Ascending aorta (tissue), 2 donors: ENCODE measurements at places on chromosomes 11 and 22. TPM values are rescaled to one million over a fixed set of nuclear protein-coding genes. Genes with fewer than 3 reads are reported as not detected.

DNA sequence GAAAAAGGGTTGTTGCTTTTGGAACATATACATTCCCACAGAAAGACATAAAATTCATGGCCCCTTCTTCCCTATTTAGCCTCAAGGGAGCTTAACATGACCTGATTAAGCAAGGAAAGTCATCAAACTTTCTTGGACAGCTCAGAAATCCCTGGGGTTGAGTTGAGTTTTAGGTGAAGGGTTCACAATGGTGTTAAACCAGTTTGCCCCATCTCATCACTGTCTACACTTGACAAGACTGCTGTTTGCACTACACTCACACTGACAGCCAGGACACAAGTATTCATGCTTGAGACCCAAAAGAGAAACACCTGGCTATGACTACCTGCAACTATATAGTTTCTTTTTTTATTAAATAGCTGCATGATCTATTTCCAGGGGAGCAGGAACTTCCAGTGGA, 209.8 kb upstream of the TMEM45B start:
- no peaks in the 10 kb centered on the region for H3K27me3 ChIP-seq
- no peaks in the 10 kb centered on the region for H3K4me1 ChIP-seq
- H3K4me3 ChIP-seq: no peak overlapping the region
- no peaks in the 10 kb centered on the region for H3K36me3 ChIP-seq

GRCh38 chr11:109851780-109852390, 241.3 kb upstream of the ZC3H12C start:
- H3K4me1 ChIP-seq: no peaks in the 10 kb centered on the region
- no peaks in the 10 kb centered on the region for H3K27me3 ChIP-seq
- no peaks in the 10 kb centered on the region for H3K36me3 ChIP-seq
- DNase-seq: no peak
- no peak overlapping the region for H3K4me3 ChIP-seq
- H3K27ac ChIP-seq: no peak overlapping the region

Gene MUC2
- 0.11 TPM for total RNA-seq

- no peak overlapping the region for H3K27ac ChIP-seq
- DNase-seq: no peak
- no peak overlapping the region for H3K4me3 ChIP-seq
- H3K27me3 ChIP-seq: no peaks in the 10 kb centered on the region
These were observed 39.9 kb upstream of the MYO18B start for GRCh38 chr22:25702040-25702439.

- no peaks in the 10 kb centered on the region for H3K4me1 ChIP-seq
- no peak overlapping the region for H3K4me3 ChIP-seq
- H3K36me3 ChIP-seq: peaks cover 11% of the 10 kb centered on the region
- no peak overlapping the region for H3K27ac ChIP-seq
- no peaks in the 10 kb centered on the region for H3K27me3 ChIP-seq
These were observed 16.3 kb downstream of the IFT27 start for GRCh38 chr22:36759481-36760159.

DNA sequence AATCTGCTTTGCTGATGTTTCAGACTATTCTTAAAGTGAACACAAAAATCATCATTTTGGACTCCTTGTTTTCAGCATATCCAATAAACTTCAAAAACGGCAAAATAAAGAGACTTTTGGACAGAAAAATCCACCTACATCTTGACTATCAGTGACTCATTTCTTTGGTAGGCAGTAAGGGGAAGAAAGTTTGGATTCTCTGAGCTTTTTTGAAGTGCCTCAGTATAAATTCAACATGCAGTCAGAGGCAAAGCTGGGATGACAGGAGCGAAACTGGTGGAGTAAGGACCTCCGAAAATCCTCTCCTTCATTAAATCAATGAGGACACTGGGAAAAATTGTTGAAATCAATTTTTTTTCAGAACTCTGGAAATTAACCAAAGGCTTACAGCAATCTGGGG, 29.7 kb downstream of the EFCAB6 start:
- no peaks in the 10 kb centered on the region for H3K27me3 ChIP-seq
- H3K36me3 ChIP-seq: no peaks in the 10 kb centered on the region
- H3K4me3 ChIP-seq: no peak overlapping the region
- no peaks in the 10 kb centered on the region for H3K4me1 ChIP-seq
- H3K27ac ChIP-seq: no peak overlapping the region
- no peak for DNase-seq

Gene P2RY6
- 8.8 TPM for total RNA-seq

DNA sequence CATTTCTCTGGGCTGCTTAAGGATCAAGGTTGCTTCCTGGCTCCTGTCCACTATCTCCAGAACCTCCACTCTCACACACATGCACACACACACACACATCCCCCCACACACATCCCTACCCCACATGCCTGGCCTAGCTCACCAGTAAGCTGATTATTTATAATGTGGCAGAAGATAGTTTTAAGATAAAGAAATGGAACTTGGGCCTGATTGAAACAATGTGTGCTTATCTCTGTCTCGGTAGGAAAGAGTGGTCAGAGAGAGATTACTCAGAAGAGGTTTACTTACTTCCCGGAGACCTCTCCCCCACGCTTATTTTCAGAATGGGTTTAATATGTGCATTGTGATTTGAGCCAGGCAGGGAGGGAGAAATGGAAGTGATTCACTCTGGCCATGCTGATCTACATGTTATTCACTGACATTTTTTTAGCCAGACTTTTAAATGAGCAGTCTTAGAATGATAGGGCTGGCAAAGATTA, 422.4 kb downstream of the TENM4 start:
- H3K36me3 ChIP-seq: no peaks in the 10 kb centered on the region
- H3K27me3 ChIP-seq: no peaks in the 10 kb centered on the region
- no peak overlapping the region for H3K4me3 ChIP-seq
- no peak overlapping the region for H3K27ac ChIP-seq

- DNase-seq: no peak
- peaks cover 40% of the 10 kb centered on the region for H3K4me1 ChIP-seq
- no peak overlapping the region for H3K4me3 ChIP-seq
- H3K36me3 ChIP-seq: no peaks in the 10 kb centered on the region
- no peaks in the 10 kb centered on the region for H3K27me3 ChIP-seq
These were observed 54.2 kb upstream of the CSNK2A3 start for GRCh38 chr11:11407065-11407762.

- H3K27ac ChIP-seq: no peak overlapping the region
- H3K36me3 ChIP-seq: peaks cover 84% of the 10 kb centered on the region
- DNase-seq: no peak
- no peak overlapping the region for H3K4me3 ChIP-seq
- H3K4me1 ChIP-seq: no peaks in the 10 kb centered on the region
These were observed 24.5 kb downstream of the ASCC2 start for GRCh38 chr22:29813563-29813962.

Gene ACER3
- 10.5 TPM for total RNA-seq

- DNase-seq: no peak
- no peak overlapping the region for H3K27ac ChIP-seq
- no peaks in the 10 kb centered on the region for H3K4me1 ChIP-seq
- no peaks in the 10 kb centered on the region for H3K27me3 ChIP-seq
- no peak overlapping the region for H3K4me3 ChIP-seq
- no peaks in the 10 kb centered on the region for H3K36me3 ChIP-seq
These were observed 137.3 kb upstream of the TENM4 start for GRCh38 chr11:79578116-79578515.

DNA sequence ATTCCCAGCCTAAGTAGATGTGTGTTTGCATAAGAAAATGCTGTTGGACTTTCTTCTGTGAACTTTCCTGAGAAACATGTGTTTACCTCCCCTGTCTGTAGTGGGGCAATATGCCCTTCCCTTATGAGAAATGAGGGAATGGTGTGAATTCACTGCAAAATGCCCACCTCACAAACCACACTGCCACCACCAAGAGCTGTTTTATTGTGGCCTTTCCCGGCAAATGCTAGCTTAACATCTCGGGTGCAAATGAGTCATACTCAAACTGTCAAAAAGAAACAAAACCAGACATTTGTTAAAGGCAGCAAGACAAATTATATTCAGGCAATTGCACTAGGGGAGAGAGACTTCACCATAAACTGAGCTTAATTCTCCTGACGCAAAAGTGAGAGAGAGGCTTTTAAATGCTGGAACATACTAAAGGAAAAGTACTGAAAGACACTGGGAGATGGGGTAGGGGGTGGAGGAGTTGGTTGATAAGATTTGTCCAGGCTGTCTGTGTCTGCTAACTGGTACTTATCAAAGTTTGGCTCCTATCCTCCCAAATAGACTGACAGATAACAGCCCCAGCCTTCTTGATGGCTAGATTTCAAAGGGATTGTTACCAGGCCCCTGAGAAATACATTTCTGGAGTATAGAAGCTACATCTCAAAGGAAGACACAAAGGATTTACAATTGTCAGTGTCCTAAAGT, 70.9 kb upstream of the OR5AK2 start:
- no peak overlapping the region for H3K4me3 ChIP-seq
- no peaks in the 10 kb centered on the region for H3K4me1 ChIP-seq
- H3K36me3 ChIP-seq: no peaks in the 10 kb centered on the region

DNA sequence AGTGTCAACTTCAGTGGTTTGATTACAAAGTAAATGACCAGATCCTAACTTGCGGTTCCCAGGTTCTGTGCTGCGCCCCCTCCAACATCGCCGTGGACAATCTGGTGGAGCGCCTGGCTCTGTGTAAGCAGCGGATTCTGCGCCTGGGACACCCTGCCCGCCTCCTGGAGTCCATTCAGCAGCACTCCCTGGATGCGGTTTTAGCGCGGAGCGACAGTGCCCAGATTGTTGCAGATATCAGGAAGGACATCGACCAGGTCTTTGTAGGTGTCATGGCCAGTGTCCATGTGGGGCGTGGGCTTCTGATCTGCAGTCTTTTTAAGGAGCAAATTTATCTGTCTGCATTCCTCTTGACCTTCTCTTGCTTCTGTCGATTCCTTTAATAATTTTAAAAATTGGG, 11.1 kb downstream of the IGHMBP2 start:
- peaks cover 97% of the 10 kb centered on the region for H3K36me3 ChIP-seq
- H3K27me3 ChIP-seq: no peaks in the 10 kb centered on the region

Gene WNT7B
- total RNA-seq: not detected

Gene CLDN5
- 482 TPM for total RNA-seq

Gene PKDREJ
- total RNA-seq: not detected
